ENCODE measurements at places on chromosomes 6 and 20.

DNA sequence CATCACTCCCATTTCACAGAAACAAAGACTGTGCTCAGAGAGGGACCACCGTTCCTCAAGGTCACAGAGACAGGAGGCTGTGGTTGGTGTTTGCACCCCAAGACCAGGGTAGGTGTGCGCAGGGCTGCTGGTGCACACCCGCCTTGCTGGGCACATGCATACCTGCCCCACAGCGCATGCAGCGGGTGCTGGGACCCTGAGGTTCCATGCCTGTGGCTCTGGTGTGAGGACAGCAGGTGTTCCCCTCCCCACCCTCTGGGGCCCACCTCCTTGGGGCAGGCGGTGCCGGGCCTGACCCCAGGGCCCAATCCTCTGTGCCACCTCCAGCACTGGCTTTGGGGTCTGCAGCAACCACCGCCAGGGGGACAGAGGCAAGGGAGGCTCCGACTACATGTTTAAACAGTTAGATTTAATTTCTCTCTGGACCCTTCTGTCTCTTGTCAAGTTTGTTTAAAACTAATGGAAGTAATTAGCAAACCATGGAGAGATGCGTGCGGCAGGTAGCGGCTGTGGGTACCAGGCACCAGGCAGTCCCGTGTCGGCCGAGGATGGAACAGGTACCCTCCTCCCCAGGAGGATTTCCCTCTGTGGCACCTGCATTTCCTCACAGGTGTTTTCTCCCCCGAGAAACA is 327.8 kb downstream of the TAF4 start:
- DNase-seq: no peak

DNA sequence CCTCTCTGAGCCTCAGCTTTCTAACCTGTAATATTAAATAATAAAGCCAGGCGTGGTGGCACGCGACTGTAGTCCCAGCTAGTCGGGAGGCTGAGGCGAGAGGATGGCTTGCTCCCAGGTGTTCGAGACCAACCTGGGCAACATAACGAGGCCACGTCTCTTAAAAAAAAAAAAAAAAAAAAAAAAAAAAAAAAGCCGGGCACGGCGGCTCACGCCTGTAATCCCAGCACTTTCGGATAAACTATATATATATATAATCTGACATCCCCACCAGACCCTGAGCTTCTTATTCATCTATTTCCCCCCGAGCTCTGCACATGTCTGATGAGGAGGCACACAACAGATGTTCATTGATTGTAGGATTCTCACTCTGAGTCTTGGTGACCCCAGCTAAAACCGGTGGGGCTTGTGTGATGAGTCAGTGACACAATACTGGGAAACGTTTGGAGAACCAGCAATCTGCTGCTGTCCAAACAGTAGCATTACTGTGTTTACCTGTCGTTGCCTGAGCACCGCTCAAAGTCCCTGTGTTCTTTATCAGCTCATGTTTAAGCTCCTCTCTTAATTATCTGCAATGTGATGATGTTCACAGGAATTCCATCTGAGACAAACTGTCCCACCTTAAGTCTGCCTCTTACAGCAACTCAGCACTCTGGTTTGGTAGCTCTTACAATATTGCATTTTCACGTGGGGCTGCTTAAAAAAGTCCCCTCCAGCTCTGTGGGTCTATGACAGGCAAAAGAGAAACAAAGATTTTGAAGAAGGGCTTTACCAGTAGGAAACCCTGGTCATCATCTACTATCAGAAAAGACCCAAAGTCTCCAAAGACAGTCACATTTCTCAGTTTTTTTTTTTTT is 1.0 kb upstream of the SPATA2 start:
- no peak for DNase-seq

DNA sequence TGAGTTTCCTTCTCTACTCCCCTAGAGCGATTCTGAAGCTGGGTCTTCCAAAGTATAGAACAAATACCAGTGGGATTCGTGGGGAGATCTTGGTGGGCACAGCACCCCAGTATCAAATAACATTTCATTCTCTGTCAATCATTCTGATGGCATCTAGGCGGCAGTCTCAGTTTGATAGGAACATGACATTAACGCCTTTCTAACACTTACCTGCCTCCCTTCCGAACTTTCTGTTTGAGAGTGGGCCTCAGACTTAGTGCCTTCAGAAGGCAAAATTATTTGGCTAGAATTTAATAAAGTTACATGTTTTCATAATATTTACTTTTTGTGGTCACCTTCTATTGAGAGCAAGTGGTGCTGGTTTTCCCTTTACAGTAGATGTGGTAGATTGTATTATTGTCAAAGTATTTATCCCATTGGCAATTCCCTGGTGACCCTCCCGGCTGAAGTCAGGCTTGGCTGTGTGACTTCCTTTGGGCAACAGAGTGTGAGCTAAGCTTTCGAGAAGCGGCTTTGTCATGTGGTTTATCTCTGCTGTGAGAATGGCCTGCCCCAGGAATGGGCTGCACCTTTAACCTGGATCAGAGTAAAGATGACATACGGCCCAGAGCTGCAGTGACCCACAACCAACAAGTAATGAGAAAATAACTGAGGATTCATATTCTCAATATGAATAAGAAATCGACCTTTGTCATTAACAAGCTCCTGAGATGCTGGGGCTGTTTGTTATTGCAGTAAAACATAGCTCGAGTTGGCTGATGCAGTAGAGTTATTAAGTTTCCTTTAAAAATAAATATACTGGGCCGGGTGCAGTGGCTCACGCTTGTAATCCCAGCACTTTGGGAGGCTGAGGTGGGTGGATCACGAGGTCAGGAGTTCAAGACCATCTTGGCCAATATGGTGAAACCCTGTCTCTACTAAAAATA is 45.2 kb upstream of the PTPN1 start:
- no peak for DNase-seq

DNA sequence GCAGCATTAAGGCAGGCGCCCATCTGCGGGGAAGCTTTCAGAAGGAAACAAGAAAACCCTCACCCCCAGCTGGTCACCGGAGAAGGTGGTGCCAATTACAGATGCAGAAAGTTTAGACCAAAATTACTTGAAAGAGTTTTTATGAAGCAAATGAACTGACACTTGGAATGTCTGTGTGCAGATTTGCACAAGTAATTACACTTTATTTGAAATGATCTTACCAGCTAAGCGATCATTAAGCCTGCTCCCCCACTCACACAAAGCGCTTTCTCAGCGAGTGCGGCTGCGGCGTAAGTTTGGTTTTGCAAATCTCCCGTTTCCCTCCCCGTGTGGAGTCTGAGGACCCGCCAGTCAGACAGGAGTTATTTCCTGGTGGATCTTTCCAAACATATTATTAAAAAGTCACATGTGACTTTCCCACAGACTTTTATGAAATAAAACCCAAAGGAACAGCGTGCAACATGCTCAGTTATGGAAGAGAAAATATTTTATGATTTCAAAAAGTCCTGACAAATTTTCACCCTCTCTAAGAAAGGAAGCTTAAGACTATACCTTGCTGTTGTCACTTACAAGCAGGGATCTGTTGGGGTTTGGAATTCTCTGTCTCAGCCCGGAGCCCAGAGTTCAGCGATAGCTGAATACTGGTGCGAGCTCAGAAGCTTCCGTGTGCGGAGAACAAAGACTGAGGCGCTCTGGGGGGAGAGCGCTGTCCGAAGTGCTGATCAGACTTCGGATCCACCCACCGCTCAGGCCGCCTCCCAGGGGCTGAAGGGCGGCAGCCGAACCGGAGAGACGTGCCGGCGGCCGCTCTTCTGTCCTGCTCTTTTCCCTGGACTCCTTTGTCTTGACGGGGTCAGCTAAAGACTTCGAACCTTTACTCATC is 2.7 kb upstream of the MYT1 start:
- DNase-seq: peak; percentile 83

GRCh38 chr6:156780102-156780641 is 3.0 kb downstream of the ARID1B start:
- DNase-seq: peak; percentile 78

- no peak for DNase-seq
These were observed 315.2 kb upstream of the SULF2 start for GRCh38 chr20:48100483-48100882.

- no peak for DNase-seq
These were observed 113.9 kb downstream of the PRDM1 start for GRCh38 chr6:106199998-106200397.

DNA sequence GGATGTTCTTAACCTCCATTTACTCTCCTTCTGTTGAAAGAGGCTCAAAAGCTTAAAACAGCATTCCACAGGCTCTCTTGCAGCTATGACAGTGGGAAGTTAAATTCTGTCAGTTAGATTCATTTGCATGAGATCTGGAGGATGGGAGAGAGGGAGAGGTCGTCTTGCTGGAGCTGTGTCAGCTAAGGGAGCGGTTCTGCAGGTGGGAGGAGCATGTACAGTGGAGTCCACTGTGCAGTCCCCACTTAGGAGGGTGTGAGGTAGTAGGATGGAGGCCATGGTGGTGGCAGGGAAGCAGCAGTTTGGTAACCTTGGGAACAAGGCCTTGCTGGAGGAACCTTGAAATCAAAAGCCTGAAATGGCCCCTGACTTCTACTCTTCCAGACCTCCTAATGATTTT is 12.0 kb upstream of the B4GALT5 start:
- no peak for DNase-seq

DNA sequence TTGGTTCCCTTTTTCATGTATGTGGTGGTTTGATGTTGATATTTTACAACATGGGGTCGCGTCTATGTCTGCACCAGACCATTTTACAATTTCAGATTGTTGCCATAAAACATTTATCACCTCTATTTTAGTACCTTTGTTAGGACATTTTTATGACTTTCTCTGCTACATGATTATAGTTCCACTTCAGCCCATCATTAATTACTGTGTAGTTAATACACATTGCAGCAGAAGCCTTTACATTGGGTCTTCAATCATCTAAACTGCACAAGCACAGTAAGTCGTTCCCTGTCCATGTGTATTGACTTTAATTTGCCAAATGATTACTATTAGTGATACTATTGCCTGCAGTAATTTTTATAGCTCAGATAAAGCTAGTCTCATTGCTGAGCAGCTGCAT is 15.7 kb upstream of the TMEM217 start:
- DNase-seq: peak; percentile 45

GRCh38 chr20:20241976-20242375 is 125.9 kb upstream of the INSM1 start:
- no peak for DNase-seq

DNA sequence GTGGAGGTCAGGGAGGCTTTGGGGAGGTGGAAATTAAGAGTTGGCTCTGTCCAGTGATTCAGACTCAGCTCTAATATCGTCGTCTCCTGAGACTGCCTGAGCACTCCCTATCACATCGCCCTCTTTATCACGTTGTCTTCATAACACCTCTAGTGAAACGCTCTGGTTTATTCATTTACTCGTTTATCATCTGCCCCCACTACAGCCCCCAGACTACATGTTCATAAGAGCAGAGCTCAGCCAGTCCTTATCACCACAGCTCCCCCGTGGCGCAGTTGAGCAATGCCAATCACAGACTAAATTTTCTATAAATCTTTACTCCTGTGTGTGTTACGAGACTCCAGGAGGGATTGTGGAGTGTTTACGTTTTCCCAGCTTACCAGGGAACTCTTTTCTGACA is 316.2 kb downstream of the ADGRB3 start:
- no peak for DNase-seq

GRCh38 chr20:10781526-10781925 is 107.7 kb upstream of the JAG1 start:
- no peak for DNase-seq

DNA sequence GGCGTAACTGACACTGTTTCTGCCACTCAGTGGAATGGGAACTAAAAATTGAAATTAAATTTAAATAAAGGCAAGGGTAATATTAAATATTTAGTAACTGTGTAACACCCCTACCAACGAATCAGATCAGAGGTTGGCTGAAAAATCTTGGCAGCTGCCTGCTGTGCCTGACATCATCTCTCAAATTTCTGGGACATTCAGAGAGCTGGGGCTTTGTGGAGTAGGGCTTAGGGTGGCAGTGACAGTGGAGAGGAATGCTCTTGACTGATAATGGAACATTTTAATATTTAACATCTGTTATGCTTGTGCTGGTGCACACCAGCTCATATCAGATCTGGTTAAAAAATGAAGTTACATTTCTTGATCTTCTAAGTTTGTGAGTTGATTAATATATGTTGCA is 62.2 kb downstream of the RFPL4B start:
- no peak for DNase-seq

DNA sequence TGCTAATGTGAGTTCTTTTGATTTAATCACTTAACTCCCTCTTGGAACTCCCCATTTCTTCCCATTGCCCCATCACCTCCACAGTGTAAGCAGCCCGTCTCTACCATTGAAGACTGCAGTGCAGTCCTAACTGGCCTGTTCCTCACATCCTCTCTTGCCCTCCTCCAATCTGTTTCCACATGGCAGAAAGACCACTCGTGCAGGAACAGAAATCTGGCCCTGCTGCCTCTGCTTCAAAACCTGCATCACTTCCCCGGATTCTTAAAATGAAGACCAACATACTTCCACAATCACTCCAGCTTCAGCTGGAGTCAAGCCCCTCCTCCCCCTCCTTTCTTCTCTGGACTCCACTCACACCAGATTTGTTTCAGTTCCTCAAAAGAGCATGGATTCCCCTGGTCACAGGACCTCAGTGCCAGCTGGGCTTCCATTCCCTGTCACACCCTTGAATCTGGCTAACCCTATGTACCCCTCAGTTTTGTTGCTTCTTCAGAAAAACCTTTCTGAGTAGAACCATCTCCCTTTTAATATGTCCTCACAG is 802.3 kb downstream of the MAFB start:
- no peak for DNase-seq

DNA sequence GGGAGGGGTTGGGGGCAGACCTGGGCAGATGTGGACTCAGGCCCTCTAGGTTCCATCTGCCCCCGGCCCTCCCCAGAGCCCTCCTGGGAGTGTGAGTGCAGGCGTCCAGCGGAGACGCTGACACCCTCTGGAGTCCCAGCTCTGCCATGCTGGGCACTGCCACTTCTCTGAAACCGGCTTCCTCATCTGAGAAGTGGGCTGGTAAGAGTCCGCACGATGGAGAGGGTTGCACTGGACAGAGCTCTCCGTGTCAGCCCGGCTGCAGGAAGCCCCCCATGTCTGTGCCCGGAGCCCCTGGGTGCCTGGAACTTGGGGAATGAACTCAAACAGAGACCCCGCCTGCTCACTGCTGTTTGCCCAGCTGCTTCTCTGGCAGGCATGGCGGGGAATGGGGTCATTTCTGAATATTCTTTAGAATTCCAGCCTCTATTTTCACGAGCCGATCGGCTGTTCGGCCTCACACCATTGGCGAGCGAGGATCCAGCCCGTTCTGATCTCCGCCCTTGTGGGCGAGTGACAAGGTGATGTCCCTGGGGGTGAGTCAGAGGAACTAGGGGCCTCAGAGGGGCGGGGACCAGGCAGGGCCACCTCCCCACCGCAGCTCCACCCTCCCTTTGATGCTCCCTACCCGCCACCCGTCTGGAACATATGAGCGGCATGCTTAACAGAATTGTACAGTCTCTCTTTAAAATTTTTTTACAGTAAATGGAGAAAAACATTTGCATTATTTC is 47.8 kb upstream of the GATA5 start:
- DNase-seq: no peak

GRCh38 chr6:75579951-75580350 is 21.7 kb upstream of the SENP6 start:
- DNase-seq: no peak

DNA sequence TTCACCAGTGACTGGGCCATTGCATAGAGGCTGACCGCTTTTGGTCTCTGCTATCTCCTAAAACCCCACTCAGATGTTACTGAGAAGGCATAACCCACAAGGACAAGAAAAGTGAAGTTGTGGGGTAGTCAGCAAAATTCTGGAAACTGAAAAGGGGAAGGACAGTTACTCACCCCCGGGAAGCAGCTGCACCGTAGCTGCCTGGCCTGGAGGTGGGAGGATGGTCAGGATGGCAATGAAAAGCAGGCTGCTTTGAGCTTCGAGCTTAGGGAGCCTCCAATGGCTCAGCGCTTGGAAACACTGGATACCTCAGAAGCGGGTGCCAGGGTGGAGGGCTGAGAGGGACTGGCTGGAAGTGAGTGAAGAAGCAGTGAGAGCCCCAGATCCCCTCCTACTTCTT is 56.0 kb downstream of the KCNK5 start:
- DNase-seq: no peak

Data from left kidney (tissue), 8 donors.